Fibroblast of skin of right quadriceps (primary cell): ENCODE measurements at places on chromosomes 12 and 14.
A peak's percentile ranks its signal among the peaks of the same experiment; 100 is the strongest.

DNA sequence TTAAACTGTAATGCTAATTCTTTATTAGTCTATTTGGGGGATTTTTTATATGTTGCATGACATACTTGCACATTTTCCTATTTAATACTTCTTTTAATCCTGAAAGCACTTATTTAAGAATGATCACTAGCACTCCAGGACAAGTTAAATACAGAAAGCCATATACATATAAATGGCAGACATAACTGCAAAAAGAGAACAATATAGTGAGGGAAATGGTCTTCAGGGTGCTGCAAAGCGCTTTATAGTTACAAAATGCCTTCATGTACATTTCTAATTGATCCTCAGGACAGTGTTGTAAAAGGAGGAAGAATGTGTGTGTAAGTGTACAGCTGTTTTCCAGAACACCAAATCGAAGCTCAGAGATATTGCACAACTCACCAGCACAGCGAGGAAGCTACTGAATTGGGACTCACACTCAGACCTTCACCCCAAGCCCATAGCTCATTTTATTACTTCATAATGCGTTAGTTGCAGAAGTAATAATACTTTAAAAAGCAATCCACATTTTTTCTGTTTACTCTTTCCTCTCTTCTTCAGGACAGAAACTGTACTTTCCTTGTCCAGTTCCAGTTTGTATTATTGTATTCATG is 428.2 kb downstream of the RAD51B start:
- DNase-seq = peak; percentile 47

DNA sequence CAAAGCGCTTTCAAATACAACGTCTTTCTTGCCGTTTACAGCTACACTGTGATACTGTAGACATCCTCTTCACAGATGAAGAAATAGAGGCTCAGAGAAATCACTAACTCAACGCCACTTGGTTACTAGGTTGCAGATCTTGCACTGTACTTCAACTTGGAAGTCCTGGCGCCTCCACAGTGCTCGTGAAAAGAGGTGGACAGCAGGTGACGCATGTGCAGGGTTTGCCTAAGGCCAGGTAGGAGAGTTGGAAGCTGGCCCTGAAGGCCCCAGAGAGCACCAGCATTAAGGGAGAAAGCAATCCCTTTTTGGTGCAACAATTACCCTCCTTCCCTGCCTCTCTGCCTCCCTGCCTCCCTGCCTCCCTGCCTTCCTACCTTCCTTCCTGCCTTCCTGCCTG is 22.8 kb upstream of the TSPAN9 start:
- no peak for DNase-seq

DNA sequence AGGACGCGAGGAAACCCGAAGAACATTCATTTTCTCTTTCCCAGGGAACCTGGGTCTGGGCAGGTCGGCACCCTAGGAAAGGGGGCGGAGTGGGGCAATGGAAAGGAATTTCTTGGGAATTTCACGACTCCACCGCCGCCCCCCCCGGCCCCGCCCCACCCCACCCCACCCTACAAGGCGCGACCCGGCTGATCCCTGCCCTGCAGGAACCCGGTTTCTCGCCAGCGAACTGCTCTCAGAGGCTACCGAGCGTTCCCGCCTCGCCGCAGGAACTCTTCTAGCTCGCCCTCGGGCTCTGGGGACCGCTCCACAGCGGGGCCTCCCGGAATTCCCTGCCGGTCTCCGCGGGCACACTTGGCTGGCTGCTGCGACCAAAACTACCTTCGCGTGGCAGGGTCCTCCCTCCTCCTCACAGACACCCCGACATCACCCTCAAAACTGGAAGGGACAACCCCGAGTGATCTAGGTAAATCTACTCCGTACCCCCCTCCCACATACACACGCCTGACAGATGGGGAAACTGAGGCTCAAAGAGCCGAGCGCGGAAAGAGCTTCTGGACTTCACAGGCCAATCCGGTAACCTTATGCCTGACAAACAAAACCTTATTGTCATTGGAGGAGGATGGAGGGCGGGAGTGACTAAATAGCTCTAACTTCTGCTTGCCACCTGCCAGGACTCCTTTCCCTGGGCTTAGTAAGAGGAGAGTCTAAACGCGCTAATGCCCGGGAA is 785 bp upstream of the ACTN1 start:
- peak; percentile 37 for DNase-seq

DNA sequence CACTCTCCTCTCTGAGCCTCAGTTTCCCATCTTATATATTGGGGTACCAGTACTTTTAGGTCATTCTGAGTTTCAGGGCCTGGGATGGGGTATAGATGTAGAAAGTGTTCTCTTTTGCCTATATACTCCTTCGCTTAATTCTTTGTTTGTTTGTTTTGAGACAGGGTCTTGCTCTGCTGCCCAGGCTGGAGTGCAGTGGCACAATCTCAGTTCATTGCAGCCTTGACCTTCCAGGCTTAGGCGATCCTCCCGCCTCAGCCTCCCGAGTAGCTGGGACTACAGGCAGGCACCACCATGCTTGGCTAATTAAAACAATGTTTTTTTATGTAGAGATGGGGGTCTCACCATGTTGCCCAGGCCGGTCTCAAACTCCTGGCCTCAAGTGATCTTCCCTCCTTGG is 152.1 kb downstream of the AACS start:
- DNase-seq = no peak
